ENCODE measurements at places on chromosomes 5 and 9. TPM values are rescaled to one million over a fixed set of nuclear protein-coding genes. Genes with fewer than 3 reads are reported as not detected.

LEAP2 gene
- 12.0 TPM for total RNA-seq

ANKRD33B gene
- total RNA-seq: 1.9 TPM

TEK gene
- 11.7 TPM for total RNA-seq

WDR55 gene
- total RNA-seq: 12.0 TPM

FBXL17 gene
- 14.1 TPM for total RNA-seq
